ENCODE measurements at places on chromosomes 7 and 10.

DNA sequence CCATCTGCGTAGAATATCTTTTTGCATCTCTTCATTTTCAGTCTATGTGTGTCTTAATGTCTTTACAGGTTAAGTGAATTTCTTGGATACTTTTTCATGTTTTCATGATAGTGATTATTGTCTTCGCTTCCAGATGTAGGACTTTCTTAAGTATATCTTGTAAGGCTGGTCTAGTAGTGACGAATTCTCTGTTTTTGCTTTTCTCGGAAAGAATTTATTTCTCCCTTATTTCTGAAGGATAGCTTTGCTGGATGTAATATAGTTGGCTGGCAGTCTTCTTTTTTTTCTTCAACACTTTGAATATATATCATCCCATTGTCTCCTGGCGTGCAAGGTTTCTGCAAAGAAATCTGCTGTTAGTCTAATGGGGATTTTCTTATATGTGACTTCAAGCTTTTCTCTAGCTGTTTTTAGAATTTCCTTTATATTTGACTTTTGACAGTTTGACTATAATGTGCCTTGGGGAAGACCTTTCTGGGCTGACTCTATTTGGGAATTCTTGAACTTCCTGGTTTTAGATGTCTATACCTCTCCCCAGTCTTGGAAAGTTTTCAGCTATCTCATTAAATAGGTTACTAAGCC is 14.3 kb downstream of the GTPBP4 start:
- no peak for DNase-seq

GRCh38 chr10:23974746-23975272 is 234.1 kb upstream of the KIAA1217 start:
- DNase-seq: no peak

DNA sequence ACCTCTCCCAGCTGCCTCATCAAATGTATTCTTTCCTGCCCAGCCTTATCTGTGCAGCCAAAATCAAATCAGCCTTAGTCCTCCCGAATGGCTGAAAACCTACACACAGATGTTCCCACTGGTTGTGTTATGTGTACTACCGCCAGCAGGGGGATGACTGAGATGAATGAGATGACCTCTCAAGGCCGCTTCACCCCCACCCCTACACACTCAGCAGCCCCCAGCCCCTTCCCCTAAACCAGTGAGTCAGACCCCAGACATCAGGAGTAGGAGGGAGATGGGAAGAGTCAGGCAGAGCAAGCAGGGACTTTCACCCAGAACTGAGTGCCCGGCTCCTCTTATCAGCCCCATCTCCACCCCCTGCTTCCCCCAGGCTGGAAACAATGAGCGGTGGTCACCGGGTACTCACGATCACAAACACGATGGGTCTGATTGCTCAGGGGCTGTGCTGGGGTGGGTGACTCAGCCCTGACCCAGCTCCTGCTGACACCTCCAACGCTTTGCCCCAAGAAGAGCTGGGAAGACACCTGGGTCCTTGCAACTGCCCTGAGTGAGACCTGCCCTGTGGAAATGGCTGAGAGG is 6.5 kb upstream of the C10orf105 start:
- DNase-seq: peak; percentile 69

- DNase-seq: no peak
Measured at GRCh38 chr10:82924711-82925110, 1049.7 kb downstream of the NRG3 start.

GRCh38 chr10:89975771-89976170 is 274.4 kb downstream of the KIF20B start:
- no peak for DNase-seq

DNA sequence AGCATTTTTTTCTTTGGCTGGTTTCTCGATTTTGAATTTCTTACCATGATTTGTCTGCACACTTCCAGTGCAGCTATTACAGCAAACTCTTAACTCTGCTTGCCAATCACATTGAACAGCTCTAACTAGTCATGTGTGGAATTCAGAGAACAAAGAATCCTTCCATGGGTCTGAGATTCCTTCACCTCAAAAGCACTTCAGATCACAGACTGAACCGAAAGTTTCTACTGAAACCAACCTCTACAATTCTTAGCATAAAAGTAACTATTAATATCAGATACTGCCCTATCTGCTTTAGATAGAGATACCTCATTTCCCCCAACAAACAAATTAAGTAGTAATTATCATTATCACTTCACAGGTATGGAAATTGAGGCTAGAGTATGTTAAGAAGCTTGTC is 56.5 kb upstream of the SP4 start:
- no peak for DNase-seq

DNA sequence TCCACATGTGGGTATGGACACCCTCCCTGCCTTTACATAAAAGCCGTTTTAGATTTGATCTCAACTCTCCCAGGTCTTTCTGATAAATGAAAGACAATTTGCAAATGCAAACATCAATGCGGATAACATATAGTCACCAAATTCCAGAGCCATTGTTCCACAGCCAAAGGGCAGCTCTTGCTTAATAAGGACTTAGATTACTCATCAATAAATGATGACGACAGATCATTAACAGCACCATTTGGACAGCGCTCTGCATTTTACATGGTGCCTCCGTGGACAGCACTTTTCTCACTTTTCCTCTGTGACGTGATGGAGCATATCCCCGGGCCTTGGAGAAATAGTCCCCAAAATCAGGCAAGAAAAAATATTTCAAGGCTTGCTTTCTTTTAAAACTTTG is 370.3 kb upstream of the CELF2 start:
- no peak for DNase-seq

- DNase-seq: no peak
Measured at GRCh38 chr7:29123626-29124190, 22.6 kb downstream of the CPVL start.

GRCh38 chr10:95837783-95838182 is 70.0 kb upstream of the CC2D2B start:
- no peak for DNase-seq

DNA sequence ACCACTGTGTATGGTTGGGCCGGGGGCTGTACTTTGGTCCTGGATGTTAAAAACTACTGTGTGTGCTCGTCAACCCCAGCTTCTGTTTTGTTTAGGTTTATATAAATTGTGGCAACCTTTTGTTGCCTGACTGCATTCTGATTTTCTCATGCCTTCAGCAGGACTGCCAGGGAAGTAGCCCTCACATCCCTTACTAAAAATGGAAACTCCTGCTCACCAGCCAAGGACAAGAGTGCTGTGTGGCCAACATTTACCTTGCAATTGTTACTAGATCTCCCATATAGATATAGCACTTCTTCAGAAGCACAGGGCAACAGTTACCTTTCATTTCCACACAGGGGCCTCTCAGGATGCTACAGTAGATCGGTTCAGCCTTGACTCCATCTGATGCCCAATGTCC is 174.4 kb downstream of the TAX1BP1 start:
- no peak for DNase-seq

DNA sequence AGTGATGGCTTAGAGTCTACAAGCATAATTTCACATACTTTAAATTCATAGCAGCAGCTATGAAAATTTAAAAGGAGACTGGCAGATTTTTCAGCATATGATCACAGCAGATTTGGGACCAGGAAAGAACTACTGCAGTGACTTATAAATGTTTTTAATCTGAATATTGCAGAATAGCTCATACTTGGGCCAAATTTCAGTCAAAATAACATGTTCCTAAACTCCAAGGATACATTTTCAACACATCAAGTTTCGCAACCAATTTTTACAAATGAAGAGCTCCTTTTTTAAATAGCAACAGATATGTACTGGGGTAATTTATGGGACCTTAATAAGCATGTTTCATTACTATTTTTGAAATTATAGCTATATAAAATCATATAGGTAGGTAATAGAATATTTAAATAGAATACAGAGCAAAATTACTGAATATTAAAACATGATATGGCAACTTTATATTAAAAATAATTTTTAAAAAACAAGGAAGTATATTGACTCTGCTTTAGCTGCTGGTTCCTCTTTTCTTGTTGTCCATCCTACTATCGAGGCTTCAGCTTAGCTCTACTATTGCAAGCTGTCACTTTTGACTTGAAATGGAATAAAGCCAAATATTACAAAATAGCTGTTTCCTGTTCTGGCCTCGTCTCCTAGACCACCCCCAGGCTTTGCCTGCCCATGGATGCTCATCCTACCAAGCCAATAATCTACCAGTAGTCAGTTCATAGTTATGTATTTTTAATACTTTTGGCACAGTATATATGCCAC is 123.1 kb downstream of the NRBF2 start:
- no peak for DNase-seq

DNA sequence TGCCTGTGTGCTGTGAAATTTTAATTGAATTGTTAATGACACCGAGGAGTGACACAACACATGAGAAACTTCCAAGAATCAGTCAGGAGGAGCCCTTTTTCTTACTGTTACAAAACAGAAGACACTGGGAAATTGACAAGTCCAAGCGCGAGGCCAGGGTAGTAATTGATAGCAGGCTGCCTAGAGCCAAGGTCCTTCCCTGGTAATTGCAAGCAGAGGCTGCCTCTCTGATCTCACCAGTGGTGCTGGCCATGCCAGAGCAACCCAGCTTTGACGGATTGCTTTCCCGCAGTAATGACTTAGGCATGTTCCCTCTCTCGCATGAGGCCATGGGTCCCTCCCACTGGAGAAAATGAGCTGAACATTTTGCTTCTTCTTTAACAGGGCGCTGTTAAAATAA is 111.5 kb downstream of the LRMDA start:
- no peak for DNase-seq

- DNase-seq: no peak
Measured at GRCh38 chr7:907158-907980, 31.0 kb downstream of the GET4 start.

DNA sequence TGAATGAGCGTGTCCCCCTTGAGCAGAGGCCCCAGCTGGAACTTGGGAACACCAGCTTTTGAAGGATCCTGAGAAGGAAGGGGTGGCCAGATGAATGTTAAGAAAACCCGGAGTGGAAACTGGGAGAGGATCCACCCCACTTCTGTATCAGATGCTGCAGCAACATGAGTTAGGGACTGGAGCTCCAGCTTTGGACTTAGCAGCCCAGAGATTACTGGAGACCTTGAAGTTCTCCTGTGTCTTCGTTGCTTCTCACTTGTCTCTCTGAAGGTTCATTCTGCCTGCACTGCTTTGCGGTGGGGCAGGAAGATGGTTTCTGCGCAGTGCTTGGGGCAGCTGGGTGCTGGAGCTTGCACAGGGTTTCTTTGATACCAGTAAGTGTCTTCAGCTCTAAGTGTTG is 9.3 kb downstream of the TMEM248 start:
- DNase-seq: no peak

- DNase-seq: no peak
Measured at GRCh38 chr7:27204851-27205322, 5.0 kb upstream of the HOXA13 start.

DNA sequence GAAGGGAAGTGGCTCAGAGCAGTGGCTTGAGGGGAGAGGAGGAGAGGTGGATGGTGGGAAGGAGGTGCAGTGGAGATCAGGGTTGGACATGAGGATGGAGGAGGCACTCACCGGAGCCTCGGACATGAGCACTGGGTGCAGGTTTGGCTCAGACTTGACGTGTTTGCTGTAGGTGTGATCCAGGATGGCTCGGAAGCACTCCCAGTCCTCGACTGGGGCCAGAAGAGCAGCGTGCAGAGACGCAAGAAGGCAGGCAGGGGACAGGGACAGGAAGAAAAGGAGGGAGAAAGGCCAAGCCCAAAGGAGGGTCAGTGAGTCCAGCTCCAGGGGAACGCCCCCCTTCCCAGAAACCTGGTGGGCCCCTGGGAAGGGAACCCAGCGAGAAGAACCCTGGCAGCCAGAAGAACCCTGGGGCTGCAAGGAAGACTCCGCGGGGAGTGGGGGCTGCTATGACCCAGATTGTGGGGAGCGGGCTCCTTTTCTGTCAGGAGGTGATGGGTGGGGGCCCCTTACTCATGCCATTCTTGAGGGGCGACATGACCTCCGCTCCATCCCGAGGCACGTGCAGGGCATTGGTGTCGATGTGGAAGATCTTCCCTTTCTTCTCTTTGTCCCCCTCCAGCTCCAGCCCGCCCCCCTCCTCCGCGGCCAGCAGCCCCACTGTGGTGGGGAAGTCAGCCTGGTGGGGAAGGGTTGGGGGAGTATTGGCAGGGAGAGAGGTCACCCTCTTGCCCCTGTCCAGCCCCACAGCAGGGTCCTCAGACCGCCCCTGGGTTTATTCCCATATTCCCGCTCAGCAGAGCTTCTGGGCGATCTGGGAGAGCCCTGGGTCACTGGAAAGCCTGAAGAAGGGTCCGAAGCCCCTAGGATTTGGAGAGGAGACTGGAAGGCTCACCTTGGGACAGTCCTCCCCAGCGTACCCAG is 1.1 kb downstream of the ACTL6B start:
- DNase-seq: no peak

DNA sequence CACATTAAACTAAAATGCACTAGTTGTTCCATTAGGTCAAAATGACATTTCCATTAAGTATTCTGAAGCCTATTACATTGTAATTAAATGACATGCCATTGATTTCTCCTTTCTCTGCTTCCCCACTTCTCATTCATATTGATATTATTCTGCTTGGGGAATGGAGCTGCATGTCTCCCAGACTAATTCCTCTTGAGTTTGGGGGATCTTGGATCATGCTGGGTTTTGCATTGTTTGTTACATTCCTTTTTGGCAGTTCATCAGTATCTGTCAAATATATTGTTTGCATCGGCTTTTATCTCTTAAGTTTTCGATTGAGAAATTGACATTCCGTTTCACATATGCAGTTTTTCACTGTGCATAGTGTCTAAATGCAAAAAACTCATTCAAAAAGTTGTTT is 65.1 kb upstream of the CYP26C1 start:
- no peak for DNase-seq

DNA sequence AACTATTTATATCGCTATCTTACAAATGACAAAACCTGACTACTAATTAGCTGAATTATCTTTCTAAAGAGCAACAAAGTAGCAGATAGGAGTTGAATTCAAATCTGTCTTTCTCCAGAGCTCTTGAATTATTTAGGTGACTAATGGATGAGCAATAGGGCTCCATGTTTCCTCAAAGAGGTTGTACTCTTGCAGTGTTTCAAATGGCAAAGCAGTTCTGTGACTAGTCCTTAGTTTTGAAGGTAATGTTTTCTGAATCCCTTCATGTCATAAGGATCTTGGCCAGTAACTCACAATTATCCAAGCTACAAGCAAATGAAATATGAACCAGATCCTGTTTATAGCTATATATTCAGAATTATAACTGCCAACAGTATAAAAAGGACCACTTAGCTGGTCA is 999.7 kb downstream of the NRG3 start:
- DNase-seq: no peak

DNA sequence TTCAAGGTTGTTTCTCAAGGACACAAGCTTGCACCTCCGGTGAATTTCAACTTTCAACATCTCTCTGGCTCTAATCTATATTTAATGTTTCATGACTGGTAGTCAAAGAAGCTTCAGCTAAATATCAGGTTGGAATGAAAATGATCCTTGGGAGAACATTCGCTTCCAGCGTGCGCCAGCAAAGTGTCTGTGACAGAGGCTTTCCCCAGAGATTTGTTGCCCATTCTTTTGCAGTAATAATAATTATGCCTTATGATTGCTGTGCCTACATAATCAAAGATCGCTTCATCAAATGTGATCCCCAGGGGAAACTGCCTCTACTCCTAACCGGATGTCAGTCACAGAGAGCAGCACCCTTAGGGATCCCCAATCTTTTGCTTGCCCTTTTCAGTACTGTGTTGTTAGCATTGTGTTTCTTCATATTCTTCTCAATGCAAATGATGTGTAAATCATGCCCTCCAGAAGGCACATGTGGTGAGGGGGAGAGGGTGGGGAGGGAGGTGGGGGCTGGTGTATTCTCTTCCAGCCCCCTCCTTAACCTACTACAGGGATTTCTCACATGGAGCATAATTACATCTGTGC is 30.5 kb downstream of the FZD1 start:
- DNase-seq: no peak

GRCh38 chr10:11266426-11266825 is 248.8 kb downstream of the CELF2 start:
- no peak for DNase-seq

GRCh38 chr10:61844116-61844822 is 57.2 kb upstream of the ARID5B start:
- DNase-seq: no peak
